ENCODE measurements at places on chromosomes 5 and 9.

DNA sequence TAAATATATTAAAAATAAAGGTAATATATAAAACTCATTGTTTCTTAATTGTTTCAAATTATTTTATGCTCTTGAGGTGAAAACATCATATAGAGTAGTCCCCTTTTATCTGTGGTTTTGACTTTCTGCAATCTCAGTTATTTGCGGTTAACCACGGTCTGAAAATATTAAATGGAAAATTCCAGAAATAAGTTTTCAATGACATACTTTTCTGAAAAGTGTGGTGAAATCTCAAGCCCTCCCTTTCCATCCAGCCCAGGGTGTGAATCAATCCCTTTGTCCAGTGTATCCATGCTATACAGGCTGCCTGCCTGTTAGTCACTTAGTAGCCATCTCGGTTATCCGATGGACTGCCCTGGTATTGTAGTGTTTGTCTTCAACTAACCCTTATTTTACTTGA, 546.7 kb upstream of the DMAC1 start:
- no peak for DNase-seq

GRCh38 chr9:92607088-92607487, 62.8 kb downstream of the IPPK start:
- no peak for DNase-seq

GRCh38 chr5:139574641-139575312, 13.6 kb downstream of the UBE2D2 start:
- DNase-seq, result peak; percentile 17

GRCh38 chr5:83184534-83184933, 107.2 kb downstream of the XRCC4 start:
- no peak for DNase-seq

- no peak for DNase-seq
These were observed 1009.8 kb downstream of the DNAH5 start for GRCh38 chr5:12934722-12935121.

GRCh38 chr5:60259730-60260129, 366.2 kb upstream of the PDE4D start:
- no peak for DNase-seq

DNA sequence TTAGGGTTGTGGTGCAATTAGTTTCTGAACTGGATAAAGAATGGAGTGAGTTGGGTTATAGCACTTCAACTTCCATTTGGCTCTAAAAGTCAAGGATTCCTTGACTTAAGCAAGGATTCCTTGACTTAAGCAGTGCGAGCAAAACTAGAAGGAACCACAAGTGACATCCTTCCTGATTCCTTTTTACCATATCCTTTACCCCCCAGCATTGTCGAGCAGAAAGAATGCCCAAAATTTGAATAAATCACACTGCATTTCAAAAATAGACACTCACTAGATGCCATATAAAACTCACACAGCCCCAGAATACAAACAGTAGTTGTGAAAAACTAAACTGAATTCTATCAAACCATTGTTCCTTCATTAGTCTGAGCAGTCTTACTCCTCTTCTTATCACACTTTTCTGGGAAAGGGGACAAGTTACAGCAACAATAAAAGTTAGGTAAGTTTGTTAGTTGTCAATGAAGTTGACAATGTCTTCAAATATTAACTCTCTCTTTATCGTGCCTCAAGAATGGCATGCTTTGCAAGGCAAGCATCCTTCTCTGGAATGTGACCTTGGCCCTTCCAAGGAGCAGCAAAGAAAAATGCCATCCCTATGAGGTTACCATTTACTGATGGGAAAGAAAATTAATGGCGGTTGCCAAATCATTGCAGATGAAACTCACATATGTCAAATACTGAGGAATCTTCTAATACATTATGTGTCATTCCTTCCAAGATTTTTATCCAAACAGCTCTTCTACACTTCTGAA, 273.3 kb upstream of the ANKRD55 start:
- DNase-seq, result no peak

GRCh38 chr9:96618209-96619123, 1.2 kb downstream of the CDC14B start:
- DNase-seq, result no peak

DNA sequence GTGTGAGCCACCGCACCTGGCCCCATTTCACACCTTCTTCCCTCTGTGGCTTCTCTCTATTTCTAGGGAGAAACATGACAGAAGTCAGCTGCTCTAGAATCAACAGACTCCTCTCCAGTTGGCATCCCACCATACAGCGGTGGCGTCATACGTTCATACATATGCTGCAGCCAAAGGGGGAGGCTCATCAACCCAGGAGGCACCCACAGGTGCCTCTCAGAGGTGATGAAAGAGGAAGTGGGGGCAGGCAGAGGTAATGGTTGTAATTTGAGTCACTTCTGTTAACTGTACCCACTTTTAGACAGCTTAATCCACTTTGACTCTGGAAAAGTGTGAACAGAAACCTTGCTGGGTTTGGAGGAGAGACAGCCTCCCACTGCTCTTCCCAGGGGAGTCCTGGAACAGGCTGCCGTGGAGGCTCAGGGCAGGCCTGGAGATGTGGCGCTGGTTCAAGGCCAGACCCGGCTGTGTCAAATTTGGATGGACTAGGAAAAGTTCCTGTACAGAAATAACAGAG, 47.3 kb upstream of the SUB1 start:
- DNase-seq, result peak; percentile 32

- DNase-seq, result no peak
These were observed 7.1 kb downstream of the CCNG1 start for GRCh38 chr5:163444526-163444925.

- DNase-seq, result no peak
These were observed 7.0 kb upstream of the LAMC3 start for GRCh38 chr9:131001990-131002389.

DNA sequence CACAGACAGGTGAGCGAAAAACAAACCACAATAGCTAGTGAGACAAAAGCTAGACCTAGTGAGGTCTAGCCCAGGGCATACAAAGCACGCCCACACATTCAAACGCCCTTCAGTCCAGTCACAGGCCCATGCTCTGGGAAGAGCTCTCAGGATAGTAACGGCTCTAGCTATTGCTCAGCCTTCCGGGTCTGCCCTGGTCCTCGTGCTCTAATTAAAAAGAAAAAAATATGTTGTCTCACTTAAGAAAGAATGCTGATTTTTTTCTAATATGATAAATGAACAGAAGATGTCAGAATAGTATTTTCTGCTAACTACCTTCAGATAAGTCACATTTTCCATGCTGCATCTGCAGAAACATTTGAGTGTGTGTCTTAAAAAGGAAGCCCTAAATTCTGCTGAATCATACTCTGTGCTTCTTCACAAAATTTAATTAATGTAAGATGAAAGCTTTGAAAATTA, 94.5 kb downstream of the PLPP1 start:
- DNase-seq, result no peak

- no peak for DNase-seq
These were observed 404.6 kb downstream of the GADD45G start for GRCh38 chr9:90009447-90009846.

DNA sequence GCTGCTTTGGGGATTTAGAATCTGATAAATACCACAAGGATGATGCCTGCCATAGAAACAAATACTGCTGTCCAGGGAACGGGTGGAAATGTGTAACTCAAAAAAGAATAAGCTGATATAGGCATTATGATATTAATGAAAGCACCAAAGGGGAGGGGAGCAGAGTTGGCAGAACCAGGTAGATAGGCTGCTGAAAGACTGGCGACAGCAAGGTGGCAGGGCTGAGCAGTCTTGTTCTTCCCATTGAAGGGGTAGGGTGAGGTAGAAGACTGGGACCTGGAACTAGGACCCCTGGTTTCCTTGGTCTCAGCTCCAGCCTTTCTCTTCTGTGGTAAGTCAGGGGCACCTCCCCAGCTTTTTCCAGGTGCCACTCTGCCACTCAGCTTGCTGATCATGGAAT, 31.4 kb upstream of the TMOD1 start:
- no peak for DNase-seq

DNA sequence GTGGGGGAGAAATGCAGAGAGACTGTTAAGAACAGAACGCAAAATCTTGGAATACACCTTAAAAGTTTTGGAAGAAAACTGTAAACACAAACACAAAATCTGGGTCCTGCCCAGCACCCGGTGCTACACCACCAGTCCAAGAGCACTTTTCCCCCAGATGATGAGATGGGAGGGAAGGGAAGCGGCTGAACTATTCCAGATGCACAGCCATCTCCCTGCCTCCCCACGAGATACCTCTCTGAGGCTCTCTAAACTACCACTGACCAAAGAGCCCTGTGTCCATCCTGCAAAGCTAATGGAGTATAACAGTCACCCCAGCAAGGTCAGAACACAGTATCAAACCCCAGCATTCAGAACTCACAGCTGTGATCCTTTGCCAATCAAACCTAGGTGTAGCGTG, 8.0 kb downstream of the SPARC start:
- DNase-seq, result no peak

DNA sequence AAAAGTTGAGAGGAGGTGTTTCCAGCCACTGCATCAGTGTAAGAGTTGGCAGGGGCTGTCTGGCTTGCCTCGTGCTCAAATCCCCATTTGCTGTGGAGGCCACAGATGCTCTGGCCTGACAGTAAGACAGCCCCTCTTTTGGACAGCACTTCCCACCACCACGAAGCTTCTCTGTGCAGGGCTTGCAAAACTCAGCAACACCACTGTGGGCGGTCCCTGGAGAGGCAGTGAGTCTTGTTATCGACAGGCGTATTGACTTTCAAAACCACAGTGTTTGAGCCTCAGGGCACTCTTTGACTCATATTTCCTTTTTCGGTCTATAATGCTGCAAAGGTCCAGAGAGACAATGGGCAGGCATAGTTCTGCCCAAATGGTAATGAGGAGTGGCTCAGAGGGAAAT, 539.5 kb downstream of the EBF1 start:
- DNase-seq, result no peak

GRCh38 chr5:128671943-128672342, 133.9 kb upstream of the FBN2 start:
- DNase-seq, result no peak

GRCh38 chr5:161676103-161676502, 9.4 kb upstream of the GABRA6 start:
- no peak for DNase-seq

DNA sequence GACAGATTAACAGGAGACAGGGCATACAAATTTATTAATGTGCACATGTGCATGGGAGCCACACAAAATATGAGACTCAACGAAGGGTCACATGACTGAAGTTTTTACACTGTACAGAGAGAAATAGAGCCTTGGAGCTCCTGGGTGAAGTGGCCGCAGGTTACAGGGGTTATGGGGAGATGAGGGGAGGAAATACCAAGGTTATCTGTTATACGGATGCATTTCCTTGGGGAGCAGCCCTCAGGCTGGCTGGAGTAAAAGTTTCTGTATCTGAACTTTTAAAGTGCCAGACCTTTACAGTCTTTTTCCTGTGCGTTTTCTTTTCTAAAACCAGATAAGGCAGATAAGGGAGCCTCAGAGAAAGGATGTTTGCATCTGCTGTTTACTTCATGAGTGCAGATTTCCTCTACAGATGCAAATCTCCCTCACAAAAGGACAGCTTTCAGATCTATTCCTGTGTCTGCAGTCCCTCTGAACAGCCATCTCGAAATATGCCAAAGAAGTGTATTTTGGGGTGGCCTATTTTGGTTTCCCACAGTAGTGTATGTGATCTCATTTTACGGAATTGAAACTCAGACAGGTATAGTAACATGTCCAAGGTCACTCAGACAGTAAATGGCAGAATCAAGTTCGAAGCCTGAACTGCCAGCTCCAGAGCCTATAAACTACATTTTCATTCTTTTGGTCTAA, 139.3 kb upstream of the FBXL17 start:
- no peak for DNase-seq

DNA sequence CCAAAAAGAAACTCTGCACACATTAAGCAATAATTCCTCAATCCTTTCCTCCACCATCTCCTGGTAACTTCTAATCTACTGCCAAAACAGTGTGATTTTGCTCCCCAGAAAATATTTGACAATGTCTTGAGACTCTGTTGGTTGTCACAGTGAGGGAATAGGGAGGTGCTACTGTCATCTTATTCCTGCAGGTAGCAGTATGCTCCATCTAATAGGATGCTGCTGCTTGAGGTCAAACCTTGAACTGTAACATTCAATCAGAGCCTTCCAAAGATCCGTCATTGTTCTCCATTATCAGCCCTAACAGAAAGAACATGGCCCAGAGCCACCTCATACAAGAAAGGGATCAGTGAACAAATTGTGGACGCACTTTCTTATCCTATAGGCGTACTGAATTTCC, 514.7 kb upstream of the GRIN3A start:
- no peak for DNase-seq

- DNase-seq, result no peak
These were observed 29.3 kb upstream of the NADK2 start for GRCh38 chr5:36270876-36271575.

DNA sequence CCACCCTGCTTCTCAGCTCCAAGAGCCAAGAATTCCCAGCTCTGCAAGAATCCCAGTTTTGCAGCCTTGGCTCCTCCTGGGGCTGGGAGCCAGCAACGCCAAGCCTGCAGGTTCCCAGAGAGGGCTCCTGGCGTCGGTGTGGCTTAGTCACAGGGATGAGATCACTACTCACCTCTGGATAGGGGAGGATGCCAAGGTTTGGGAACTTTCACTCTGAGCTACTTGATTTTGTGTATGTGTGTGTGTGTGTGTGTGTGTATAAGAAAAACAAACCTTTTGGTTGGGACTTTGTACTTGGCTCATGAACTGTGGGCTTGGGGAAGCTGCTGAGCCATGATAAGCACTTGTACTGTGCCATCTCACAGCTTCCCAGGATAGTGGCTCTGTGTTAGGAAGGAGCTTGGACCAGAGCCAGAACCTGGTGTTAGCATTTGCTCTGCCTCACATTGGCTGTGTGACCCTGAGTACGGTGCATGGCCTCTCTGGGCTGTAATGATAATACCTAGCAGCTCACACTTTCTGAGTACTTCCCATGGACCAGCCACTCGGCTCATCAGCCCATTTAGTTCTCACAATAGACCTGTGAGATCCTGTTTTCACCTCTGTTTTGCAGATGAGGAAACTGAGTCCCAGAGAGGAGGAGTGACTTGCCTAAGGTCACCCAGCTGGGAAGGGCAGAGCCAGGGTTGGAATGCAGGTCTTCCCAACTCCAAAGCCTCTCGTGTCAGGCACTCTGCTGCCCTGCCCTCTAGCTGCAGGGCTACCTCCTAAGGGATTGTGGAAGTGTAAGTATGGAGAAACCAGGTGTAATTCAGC, 41.4 kb upstream of the DAB2IP start:
- no peak for DNase-seq

DNA sequence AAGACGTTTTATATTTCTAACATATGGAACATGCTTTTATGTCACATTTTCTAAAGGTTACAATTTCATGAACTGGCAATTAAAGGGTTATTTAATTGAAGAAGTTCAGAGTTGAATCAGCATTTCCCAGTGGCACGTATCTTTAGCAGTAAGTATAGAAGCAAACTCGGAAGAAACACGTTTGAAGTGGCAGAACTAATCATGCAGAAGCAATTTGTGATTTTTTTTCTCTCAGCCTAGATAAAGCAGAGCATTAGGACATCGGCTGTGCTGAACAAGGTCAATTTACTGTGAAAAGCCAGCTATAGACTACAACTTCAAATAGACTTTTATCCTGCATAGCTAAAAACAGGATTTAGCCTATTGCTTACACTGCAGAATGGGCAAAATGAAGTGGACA, 104.7 kb downstream of the ISL1 start:
- no peak for DNase-seq

GRCh38 chr9:4293293-4293941, 6.5 kb downstream of the GLIS3 start:
- no peak for DNase-seq
